ENCODE measurements at places on chromosomes 3 and 15. TPM values are rescaled to one million over a fixed set of nuclear protein-coding genes. Genes with fewer than 3 reads are reported as not detected.

DNA sequence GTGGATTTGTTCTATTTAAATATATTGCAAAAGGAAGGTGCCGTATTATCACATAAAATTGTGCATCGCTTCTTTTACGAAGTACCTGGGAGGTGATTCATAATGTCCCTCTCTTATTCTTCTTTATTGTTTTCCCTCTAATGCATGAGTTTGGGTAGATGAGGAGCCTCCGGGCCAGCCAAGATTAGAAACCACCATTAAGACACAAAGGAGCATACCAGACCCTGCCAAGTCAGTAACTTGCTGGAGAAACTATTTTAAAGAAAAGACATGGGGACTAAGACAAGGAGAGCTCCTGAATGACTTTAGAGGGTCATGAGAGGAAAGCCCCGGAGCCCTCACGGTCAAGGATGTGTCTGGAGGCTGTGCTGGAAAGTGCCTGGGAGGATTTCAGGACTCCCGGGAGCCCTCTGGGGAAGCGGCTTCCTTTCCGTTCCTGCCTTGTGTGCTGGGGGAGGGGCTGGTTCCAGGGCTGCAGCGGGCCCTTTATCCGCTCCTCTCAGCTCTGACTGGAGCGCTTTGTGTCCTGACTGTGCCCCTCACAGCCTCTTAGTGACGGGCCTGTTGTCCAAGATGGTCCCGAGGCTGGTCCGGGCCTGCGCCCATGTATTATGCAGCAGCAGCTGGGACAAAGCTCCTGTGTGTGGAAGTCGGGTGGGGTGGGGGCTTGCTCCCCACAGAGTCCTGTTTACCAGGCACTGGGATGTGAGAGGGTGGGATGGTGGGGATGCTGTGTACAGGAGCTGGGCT lies 35.7 kb downstream of the CORO2B start:
- no peak for DNase-seq

GRCh38 chr3:142615171-142615570 lies 19.0 kb downstream of the PLS1 start:
- no peak for DNase-seq

Gene SH3GL3
- 0.48 TPM for total RNA-seq

GRCh38 chr15:67311731-67312130 lies 57.1 kb downstream of the IQCH start:
- no peak for DNase-seq

Gene KCNAB1
- total RNA-seq = 22.6 TPM

Gene GPR160
- 2.8 TPM for total RNA-seq

DNA sequence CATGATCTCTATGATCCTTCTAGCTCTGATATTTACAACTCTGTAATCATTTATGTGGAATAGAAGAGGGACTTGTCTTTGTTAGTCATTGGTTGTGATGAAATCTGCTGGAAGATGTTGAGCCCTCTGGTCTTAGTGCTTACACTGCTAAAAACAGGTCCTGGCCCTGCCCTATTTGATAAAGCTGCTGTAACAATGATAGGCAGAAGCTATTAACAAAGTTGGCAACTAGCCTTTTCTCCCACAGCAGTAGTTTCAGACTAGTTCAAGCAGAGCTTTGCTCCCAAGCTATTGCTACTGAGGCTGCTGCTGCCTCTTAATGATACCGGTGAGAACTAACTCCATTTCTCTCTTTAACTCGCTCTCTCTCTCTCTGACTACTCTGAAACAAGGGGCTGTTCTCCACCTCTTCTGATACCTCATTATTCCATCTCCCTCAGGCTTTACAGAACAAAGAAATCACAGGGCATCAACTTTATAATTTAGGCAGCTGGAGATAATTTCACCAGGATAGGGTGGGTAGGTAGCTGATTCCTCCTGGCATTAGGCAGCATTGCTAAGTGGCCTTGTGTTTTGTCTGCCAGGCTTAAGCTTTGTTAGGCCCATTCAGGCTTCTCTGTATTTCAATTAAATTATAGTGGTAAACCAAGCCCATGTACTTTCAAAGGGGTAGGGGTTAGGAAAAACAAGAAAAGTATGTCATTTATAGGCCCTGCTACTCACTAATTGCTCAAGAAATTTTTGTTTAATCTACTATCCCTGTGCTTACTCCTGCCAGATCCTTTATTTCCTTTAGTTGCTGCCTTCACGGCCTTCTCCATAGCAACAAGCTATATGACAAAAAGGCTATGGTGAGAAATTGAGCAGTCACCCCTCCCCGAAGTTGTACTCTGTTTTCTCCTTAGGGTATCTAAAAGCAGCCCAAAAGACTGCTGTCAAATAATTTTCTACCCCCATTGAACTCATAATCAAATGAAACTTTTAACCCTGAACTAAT lies 139.6 kb downstream of the RBPMS2 start:
- DNase-seq = no peak

GRCh38 chr15:96243701-96244100 lies 86.8 kb upstream of the NR2F2 start:
- no peak for DNase-seq

- DNase-seq = no peak
Observed at GRCh38 chr3:80889535-80889934, 871.9 kb downstream of the GBE1 start.

GRCh38 chr15:58521293-58521991 lies 89.7 kb downstream of the LIPC start:
- DNase-seq = no peak

Gene TMEM212
- total RNA-seq = not detected

Gene ALS2CL
- total RNA-seq = 21.0 TPM

DNA sequence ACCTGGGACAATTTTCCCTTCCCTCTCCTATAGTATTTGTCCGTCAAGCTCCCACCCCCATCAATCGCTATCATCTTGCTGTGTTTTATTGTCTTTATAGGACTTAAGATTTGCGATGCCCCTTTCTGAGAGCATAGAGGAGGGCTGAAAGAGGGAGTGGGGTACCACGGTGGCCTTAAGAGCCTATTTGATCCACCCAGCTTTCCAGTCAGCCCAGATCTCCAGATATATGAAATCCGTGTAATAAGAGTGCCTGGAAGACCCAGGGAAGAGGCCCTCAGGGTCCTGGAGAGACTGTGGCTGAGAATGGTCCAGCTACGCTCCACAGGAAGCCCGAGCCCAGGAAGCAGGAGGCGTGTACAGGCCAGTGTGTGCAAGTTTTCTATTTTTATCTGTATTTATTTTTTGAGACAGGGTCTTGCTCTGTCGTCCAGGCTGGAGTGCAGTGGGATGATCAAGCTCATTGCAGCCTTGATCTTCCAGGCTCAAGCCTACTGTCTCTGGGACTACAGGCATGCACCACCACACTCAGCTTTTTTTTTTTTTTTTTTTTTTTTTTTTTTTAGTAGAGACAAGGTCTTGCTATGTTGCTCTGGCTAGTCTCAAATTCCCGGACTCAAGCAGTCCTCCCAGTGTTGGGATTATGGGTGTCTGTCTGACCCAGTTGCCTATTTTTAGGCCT lies 964 bp upstream of the NCKIPSD start:
- no peak for DNase-seq

- DNase-seq = no peak
Observed at GRCh38 chr3:163632722-163633121, 1445.6 kb downstream of the SI start.
